ENCODE measurements at places on chromosomes 12 and 14.

DNA sequence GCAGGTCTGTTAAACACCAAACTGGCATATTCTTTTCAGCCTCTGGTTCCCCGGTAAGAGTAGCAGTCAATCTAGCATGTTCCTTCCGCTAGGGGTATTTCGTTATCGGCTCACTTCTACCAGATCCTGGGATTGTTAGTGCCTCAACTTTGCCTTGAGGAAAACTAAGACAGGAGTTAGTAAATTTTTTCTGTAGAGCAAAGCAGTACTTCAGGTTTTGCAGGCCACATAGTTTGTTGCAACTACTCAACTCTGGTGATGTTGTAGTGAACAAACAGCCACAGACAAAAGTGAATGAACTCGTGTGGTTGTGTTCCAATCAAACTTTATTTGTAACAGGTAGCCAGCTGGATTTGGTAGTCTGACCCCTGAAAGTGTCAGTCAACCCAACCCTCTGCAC lies 6.3 kb upstream of the CDH24 start:
- DNase-seq, result no peak

- DNase-seq, result no peak
Observed at GRCh38 chr12:55694651-55695050, 13.1 kb downstream of the ITGA7 start.

GRCh38 chr12:89829434-89829975 lies 120.9 kb upstream of the ATP2B1 start:
- no peak for DNase-seq

DNA sequence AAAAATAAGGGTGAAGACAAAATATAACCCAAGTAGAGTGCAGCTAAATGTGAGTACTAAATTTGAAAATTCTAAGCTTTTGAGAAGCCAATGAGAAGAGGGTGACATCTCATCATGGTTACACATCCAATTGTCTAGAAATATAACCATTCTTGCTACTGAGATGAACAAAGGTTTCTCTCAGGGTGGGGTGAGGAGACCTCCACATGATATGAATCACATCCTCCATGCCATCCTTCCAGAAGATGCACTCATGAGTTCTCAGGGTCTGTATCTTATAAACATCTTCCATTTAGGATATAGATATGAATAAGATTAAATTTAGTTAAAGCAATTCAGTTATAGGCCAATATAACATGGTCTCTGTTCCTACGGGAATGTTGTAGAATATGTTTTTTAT lies 38.9 kb upstream of the E2F7 start:
- DNase-seq, result no peak

DNA sequence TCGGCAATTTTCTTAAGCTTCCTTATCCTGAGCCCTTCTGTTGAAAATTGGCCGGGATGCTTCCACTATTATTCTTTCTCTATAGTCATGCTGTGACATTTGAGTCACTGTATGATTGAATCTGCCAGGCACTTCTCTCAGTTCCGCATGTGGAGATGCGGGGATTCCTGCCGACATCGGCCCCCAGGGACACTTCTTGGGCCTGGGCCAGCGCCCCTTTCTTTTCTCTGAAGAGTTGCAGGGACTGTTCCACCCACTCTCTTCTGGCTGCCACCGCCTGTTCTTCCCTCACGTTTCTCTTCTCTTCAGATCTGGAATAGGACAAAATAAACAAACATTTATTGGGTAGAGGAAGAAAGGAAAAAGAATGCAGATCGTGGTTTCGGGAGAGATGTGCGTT lies 310.1 kb downstream of the ETNK1 start:
- no peak for DNase-seq

DNA sequence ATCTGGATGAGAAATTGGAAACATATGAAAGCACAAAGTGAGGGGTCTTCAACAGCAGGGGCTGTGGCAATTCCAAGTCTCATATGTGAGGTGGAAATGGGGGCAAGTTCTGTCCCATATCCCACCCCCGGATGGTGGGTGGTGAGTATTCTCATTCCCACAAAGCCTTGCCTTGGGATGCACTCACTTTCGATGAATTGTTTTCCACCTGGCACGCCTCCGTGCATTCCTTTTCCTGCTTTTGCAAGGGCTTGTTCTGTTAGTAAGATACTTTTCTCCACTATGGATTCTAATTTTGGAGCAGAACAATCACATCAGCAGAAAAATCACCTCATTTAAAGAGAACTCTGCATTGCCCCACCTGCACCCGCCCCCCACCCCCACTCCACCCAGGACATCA lies 3.1 kb downstream of the LACRT start:
- DNase-seq, result no peak

DNA sequence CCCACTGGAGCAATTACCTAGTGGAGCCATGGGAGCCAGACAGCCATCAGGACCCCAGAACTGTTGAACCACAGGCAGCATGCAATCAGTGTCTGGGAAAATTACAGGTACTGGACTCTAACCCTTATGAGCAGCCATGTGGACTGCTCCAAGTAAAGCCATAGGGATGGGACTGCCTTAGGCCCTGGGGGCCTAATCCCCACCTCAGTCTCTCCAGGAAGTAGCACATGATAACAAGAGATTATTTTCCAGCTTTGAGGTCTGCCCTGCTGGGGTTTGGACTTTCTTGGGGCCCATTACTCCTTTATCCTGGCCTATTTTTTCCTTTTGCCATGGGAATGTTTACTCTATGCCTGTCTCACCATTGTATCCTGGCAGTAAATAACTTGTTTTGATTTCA lies 226.8 kb downstream of the AEBP2 start:
- DNase-seq, result no peak

DNA sequence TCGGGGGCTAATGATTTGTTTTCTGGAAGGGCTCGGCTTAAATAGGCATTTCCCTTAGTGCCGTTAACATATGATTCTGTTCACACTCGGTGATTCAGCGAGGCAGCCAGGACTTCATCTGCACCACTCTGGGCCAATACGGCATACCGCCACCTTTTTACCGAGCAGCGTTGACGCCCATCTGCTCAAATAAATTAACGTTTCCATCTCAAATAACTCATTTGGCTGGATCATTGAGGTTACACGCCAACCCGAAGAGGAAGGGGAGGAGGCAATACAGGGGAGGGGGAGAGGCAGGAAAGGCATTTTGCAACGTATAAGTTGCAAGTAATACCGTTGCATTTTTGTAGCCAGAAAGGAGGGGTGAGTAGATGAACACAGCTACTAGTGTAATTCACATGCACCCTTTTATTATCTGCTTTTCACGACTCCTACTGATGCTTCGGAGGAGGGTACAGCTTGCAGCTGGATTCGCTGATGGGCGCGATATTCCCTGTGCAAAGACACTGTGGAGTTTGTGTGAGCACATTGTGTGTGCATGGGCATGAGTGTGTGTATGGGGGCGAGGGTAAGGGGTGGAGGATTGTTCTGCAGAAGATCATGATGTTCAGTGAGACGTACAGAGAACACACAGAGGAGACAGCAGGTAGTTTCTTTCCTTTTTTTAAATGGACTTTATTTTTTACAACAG lies 45.9 kb downstream of the MAP1LC3B2 start:
- peak; percentile 48 for DNase-seq

DNA sequence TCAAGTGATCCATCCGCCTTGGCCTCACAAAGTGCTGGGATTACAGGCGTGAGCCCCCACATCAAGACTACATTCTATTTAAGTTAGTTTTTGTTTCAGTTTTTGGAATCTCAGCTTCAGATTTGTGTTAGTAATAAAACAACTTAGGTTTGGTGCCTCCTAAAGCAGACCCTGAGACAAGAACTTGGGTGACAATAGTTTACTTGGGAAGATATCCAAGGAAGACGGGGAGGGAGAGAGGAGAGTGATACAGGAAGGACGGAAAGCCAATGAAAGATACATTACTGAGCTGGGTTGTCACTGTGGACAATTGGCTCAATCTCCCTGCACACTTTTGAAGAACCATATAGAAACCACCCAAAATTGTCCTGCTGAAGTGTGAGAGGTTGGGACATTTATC lies 22.6 kb upstream of the PTGR2 start:
- no peak for DNase-seq

DNA sequence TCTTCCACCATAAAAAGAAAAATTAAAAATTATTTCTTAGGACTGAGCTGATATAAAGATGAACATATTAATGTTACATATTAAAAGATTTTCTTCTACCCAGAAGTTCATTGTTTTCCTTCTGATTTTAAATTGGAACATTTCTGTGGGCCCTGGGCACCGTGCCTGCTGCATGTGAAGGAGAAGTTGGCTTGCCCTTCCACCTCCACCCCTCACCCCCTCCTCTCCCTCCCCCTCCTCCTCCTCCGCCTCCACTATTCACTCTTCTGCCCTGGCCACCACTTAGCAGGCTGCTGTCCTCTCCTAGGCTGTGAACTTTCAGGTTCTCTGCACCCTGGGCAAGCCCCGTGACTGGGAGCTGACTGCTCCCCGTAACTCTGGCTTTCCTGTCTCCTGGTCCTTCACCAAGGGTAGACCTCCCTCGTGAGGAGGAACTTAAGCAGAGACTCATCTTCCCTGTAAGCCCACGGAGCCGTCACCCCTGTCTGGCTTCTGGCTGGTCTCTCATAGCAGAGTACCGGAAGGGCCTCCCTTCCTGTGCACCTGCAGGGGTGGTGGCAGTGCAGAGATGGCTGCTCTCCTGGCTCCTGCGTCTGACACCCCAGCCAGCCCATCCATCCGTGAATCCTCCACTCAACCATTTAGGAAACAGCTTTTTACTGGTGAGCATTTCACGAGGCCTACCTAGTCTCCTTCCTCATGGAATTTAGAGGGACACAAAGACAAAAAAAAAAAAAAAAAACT lies 12.8 kb downstream of the TUNAR start:
- no peak for DNase-seq

DNA sequence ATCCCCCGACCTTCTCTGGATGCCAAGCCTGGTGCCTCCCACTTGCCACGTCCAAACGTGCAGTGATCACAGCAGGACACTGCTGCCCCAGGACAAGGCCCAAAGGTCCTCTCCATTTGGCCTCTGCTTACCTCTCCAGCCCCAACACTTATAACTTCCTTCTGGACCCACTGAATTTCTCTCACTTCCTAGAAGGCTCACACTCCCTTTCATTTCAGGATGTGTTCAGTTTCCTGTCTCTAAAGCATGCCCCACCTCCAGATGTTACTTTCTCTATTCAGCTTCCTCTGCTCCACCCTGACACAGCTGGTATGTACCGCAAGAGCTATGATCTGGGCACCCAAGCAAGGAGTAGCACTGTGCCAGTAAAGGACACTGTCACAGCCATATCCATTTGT lies 33.0 kb downstream of the CDKL1 start:
- peak; percentile 52 for DNase-seq

DNA sequence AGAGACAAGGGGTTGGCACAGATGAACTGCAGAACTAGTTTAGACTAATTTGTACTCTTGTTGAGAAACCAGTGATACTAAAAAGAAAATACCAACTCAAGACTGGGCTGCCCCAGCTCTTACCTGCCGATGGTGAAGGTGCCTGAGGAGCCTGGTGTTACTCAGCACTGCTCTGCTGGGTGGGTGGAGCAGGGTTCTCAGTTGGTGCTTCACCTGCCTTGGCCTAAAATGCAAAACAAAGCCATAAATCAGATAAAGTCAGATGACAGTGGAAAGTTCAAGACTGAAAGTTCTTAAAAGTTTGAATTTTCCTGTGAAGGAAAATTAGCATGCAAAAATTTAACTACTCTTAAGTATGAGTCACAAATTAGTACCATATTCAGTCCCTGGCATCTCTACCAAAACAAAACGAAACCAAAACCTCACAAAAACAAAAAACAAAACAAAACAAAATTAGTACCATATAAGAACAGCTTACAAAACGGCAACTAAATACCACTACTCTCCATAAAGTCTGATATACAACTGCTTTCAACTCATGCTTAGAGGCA lies 21.9 kb downstream of the YBX3 start:
- peak; percentile 11 for DNase-seq

DNA sequence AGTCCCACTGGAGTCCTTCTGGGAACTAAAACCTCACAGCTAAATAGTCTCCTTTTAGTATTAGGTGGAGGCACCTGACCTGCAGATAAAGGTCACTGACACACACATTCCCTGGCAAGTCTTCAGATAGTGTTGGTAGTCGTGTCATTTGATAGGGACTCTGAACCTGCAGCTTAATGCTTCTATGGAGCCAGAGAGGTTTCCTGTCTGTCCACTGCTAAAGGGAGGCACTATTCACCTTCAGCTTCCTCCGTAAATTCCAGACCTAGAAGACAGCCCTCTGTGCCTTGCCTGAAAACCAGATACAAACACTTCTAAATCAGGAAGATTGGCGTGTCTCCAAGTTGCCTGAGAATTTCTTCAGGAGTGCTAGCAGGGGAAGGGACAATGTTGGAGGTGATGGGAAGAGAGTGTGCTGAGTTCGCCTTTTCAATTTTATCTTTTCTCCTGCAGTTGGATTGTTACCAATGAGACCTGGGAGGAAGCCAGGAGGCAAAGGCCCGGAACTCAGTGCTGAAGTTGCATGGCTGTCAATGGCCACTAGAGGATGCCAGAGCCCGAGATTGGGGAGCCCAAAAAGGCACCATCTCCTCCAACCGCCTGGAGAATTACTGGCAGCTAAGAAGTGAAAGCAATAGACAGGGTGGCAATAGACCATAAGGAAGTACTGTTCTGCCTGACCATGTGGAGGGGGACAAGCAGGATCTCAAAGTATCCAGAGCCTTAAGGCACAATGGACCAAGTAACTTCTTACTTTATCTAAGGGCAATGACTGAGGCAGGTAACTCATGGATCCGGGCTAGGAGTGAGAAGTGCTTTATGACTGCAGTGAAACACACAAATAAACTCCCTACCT lies 81.6 kb upstream of the SCAF11 start:
- DNase-seq, result peak; percentile 81

DNA sequence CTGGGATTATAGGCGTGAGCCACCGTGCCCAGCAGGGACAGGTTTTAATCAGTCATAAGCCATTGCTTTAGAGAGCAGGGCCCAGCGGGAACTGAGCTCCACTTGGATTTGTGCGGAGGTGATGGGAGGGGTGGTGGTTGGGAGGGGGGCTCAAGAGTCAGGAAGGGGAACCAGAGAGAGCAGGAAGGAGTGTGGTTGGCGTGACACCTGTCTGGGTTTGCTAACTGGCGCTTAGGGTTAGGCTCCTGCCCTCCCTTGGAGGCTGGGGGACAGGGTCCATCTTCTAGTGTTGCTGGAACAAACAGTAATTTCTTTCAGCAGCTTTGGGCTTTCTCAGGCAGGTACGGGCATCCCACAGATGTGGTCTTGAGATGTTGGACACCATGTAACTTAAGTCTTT lies 7.5 kb upstream of the ALDH2 start:
- DNase-seq, result no peak

GRCh38 chr12:86331457-86331856 lies 75.3 kb upstream of the MGAT4C start:
- no peak for DNase-seq

GRCh38 chr14:50714450-50715073 lies 46.5 kb upstream of the SAV1 start:
- peak; percentile 68 for DNase-seq

DNA sequence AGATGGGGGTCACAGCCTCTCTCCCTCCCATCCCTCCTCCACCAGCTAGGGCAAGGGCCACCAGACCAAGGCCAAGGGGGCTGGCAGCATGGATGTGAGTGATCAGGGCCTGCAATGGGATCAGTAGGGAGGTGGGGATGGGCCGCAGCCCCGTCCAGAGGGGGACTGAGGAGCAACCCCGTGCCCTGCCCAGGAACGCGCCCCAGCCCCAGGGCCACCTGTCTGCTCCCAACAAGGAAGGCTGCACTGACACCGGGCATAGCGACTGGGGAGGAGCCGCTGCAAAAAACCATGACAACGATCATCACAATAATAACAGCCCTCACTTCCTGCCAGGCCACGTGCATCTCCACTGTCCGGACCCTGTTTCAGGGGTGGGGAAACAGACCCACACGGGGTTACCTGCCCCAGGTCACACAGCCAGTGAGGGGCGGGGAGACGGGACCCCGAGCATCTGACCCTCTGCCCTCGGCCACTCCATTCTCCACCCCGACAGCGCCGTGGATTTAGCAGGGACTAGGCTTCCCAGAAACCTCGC lies 24.3 kb downstream of the NCOR2 start:
- DNase-seq, result peak; percentile 74

GRCh38 chr12:116996621-116997020 lies 85.9 kb downstream of the FBXW8 start:
- no peak for DNase-seq
